ENCODE measurements at places on chromosomes 2 and 18.
A peak's percentile ranks its signal among the peaks of the same experiment; 100 is the strongest.

DNA sequence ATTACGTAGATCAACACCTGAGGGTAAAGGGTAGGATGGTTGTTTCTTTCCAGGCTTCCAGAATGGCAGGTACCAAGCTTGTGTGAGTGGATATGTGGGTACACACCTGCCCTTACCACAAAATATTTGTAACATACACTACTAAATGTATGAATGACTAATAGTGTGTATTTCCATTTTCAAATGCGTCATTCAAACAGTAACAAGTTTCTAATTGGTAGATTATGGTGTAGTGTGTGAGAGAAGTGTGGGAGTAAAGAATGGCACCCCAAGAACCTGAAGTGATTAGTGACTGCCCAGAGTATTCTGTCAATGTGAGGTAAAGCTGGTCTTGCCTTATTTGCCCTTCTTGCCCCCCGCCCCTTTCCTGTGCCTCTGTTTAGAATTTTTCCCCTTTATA is 21.1 kb downstream of the AGPS start:
- DNase-seq: no peak

GRCh38 chr2:169222665-169223064 is 139.7 kb downstream of the LRP2 start:
- DNase-seq: no peak

DNA sequence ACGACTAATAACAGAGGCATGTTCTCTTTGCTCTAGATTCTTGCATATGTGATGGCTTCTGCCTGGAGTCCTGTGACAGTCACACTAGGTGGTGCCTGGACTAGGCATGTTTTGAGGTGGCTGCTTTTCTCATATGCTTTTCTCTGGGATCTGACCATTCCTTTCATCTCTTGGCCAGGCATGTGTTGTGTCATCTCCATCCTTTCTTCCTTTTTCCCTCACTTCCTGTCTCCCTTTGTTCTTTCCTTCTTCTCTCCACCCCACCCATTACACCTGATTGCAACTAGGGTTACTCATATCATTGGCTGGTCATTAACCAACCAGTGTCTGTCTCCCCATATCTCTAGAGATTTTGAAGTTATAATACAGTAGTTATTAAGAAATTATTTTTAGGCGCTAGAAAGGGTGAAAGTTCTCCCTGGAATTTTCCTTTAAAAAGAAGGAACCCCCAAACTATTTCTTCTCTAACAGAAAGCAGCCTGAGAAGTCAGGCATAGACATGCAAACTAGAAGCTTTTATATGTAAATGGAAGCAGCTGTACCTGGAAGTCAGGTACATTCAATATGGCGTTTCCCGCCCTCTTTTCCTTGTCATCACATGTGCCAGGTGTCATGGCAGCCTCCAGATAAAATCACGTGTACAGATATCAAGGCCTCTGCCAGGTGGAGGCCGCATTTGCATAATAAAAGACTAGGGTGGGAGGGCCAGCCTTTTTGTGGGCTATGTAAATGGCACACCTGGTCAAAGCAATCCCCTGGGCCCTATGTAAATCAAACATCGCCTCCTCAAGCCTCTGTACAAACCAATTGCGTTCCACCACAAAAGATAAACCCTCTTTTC is 220.4 kb upstream of the MEX3C start:
- DNase-seq: no peak

DNA sequence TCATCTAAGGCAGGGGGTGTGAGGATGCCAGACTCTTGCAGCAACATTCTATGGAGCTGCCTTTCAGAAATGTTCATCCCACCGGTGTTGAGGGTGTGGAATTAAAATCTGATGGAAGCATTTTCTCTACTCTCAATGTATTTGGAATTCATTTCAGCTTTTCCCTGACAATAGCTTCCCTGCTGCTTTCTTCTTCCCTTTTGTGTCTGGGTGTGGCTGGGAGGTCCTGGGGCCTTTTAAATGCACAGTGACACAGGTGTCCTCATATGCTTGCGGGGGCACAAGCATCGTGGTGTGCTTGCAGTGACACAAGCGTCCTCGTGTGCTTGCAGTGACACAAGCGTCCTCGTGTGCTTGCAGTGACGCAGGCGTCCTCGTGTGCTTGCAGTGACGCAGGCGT is 43.4 kb upstream of the ASB18 start:
- no peak for DNase-seq

- DNase-seq: no peak
These were observed 21.9 kb upstream of the PPP1CB start for GRCh38 chr2:28729698-28730097.

- DNase-seq: no peak
These were observed 361.7 kb downstream of the ANAPC1 start for GRCh38 chr2:111522231-111522768.

GRCh38 chr2:176079831-176080539 is 3.8 kb downstream of the EVX2 start:
- no peak for DNase-seq

- DNase-seq: no peak
These were observed 276.9 kb downstream of the SRBD1 start for GRCh38 chr2:45334205-45334604.

- peak; percentile 58 for DNase-seq
These were observed 1.3 kb downstream of the ZNF521 start for GRCh38 chr18:25350489-25351251.

DNA sequence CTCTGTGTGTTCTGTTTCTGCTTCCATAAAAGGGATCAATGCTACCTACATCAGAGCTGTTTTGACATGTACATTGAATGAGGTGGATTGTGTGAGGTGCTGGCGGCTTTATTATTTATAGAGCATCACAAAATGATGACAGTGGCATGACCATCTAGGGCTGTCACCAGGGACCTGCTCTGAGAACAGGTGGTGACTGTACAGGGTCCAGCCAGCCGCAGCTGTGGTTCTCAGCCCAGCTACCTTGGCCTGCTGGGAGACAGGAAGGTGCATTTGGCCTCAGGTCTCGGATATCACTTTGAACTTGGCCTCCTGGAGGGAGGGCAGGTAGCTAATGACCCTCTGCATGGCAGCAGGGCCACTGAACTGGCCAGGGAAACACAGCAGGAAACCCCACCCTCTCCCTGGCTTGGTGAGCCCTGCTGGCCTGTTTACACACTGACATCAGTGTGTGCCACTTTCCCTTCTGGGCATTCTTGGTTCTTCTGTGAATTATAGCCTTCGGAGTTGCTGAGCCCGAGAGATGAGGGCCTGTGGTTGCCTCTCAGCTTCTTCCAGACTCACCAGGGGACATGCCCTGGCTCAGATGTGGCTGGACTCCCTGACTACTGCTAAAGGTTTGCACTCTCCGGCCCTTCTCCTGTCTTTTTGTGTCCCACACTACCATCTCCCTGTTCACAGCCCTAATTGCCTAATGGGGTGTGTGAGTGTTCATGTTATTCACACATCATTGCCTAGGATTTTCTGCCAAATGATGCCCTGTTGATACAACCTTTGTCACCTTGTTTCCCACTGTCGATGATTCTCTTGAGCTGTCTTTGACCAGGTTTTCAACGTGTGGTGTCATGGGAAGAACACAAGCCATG is 109.2 kb upstream of the RAB12 start:
- DNase-seq: no peak

DNA sequence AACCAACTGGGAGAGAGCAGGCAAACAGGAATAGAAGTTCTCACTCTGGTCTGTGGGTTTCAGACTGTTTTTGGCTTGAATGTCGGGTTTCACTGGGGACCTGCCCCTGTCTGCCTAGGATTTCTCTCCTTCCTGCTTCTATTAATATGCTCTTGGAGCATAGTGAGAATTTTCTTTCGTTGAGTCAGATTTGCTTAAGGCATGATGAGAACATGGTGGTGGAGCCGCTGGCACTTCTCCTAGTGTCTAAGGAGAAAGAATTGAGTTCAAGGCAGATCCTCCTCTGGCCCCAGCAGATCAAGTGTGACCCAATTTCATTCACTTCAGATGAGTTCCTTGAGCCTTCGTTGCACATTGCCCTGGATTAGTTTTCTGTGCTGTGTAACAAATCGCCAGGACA is 103.9 kb upstream of the HS6ST1 start:
- DNase-seq: no peak
